Astrocyte (in vitro differentiated cells and primary cell): ENCODE measurements at places on chromosomes 6 and 20.

DNA sequence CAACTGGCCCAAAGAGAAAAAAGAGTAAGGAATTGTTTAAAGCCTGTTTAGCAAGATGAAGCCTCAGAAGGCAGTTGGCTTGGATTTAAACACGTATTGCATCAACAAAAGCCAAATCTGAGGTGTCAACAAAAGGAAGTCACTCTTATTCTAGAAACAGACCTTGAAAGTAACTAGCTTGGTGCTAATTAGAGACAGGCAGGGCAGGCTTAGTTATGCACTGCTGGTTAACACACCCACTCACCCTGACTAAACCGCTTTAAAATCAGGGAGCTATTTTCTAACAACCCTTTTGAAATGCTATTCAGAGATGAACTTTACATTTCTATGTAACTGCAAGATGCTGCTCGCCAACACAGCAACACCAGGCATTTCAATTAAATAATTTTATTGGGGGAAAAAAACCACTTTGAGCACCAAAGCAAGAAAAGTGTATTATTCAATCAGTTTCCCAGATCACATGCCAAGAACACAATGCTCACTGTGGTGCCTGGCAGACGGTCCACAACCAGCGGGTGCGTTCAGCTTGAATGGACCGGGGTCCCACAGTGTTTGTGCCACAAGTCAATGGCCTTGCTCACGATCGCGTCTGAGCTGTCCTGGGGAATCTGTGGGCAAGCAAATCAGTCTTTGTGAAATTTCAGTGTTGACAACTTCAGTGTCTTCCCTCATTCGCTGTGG lies 23.6 kb downstream of the TBC1D7 start:
- peaks cover 22% of the 10 kb centered on the region for H3K36me3 ChIP-seq
- DNase-seq, result no peak
- no peak overlapping the region for H3K4me3 ChIP-seq

- no peaks in the 10 kb centered on the region for H3K36me3 ChIP-seq
- no peaks in the 10 kb centered on the region for H3K4me1 ChIP-seq
- no peak overlapping the region for H3K27ac ChIP-seq
- no peak overlapping the region for H3K4me3 ChIP-seq
- DNase-seq, result no peak
- no peaks in the 10 kb centered on the region for H3K27me3 ChIP-seq
Measured at GRCh38 chr6:122363769-122364483, 35.5 kb upstream of the HSF2 start.

GRCh38 chr20:61317966-61318530 lies 66.0 kb downstream of the CDH4 start:
- H3K4me3 ChIP-seq, result no peak overlapping the region
- no peak overlapping the region for H3K27ac ChIP-seq
- no peak for DNase-seq
- H3K27me3 ChIP-seq, result no peaks in the 10 kb centered on the region

- peak overlapping the region; percentile 43 for H3K27ac ChIP-seq
- H3K36me3 ChIP-seq, result no peaks in the 10 kb centered on the region
- peak; percentile 42 for DNase-seq
- no peaks in the 10 kb centered on the region for H3K27me3 ChIP-seq
Measured at GRCh38 chr6:114747995-114748625, 405.3 kb upstream of the HS3ST5 start.

- DNase-seq, result no peak
- no peaks in the 10 kb centered on the region for H3K36me3 ChIP-seq
- no peak overlapping the region for H3K4me3 ChIP-seq
- no peaks in the 10 kb centered on the region for H3K27me3 ChIP-seq
Measured at GRCh38 chr6:156647991-156648390, 129.2 kb upstream of the ARID1B start.

DNA sequence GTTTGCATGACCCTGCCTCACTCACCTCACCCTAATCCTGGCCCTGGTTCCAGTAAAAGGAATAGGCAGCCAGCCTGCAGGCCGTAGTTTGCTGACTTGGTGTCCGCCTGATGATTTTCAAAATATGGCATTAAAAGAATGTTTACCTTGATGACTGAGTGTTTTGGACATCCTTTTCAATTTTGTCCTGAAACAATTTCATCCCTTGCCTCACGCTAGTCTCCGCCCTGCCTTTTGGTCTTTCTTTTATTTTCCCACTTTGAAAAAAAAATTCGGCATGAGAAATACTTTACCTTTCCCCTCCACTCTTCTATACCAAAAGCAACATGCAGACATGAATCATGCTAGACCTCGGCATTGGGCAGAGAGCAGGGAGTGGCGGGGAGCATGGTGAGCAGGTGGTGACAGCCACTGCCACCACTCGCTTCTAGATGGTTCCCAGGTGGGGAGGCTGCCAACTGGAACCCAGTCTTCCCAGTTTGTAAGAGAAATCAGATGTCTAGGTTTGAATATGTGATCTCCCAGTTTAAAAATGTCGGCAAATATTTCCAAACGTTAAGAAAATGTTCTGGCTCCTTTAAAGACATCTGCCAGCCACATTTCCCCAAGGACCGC lies 9.4 kb downstream of the CD40 start:
- DNase-seq, result no peak
- no peak overlapping the region for H3K27ac ChIP-seq
- no peak overlapping the region for H3K4me3 ChIP-seq
- H3K27me3 ChIP-seq, result peaks cover 17% of the 10 kb centered on the region
- no peaks in the 10 kb centered on the region for H3K36me3 ChIP-seq

GRCh38 chr20:24458436-24458835 lies 11.0 kb upstream of the SYNDIG1 start:
- no peak overlapping the region for H3K4me3 ChIP-seq
- H3K27me3 ChIP-seq, result peaks cover 33% of the 10 kb centered on the region
- no peak for DNase-seq
- no peaks in the 10 kb centered on the region for H3K4me1 ChIP-seq
- H3K36me3 ChIP-seq, result no peaks in the 10 kb centered on the region

GRCh38 chr6:10481101-10481500 lies 40.0 kb upstream of the GCNT2 start:
- no peaks in the 10 kb centered on the region for H3K36me3 ChIP-seq
- no peaks in the 10 kb centered on the region for H3K27me3 ChIP-seq
- H3K4me3 ChIP-seq, result no peak overlapping the region
- H3K4me1 ChIP-seq, result peaks cover 3% of the 10 kb centered on the region

DNA sequence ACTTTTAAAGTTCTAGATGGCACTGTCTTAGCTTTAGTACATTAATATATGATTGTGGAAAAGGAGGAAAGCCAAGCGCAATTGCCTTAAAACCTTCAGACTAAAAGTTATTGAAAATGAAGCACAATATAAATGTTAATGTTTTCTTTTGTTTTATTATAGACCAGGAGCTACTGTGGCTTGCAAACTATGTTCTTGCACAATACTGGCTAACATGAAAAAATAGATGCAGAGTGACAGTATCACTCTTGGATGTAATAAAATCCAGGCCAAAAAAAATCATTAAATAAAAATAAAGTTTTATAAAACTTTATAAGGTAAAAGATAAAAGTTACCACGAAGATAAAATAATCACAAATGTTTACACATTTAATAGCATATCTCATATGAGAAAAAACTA lies 18.3 kb upstream of the PLN start:
- no peaks in the 10 kb centered on the region for H3K36me3 ChIP-seq
- no peak overlapping the region for H3K4me3 ChIP-seq
- H3K27ac ChIP-seq, result no peak overlapping the region
- DNase-seq, result no peak

- H3K4me3 ChIP-seq, result no peak overlapping the region
- no peaks in the 10 kb centered on the region for H3K36me3 ChIP-seq
- peaks cover 5% of the 10 kb centered on the region for H3K4me1 ChIP-seq
- no peak overlapping the region for H3K27ac ChIP-seq
- DNase-seq, result no peak
Measured at GRCh38 chr6:26362836-26363220, 2.2 kb upstream of the BTN3A2 start.

GRCh38 chr20:40744072-40744817 lies 55.2 kb upstream of the MAFB start:
- no peaks in the 10 kb centered on the region for H3K4me1 ChIP-seq
- no peak for DNase-seq
- H3K4me3 ChIP-seq, result no peak overlapping the region
- H3K36me3 ChIP-seq, result no peaks in the 10 kb centered on the region
- no peak overlapping the region for H3K27ac ChIP-seq

GRCh38 chr6:1609648-1610496 lies at the start of gene FOXC1:
FOXC1 (plus strand) TSS chr6:1609915; CDS start chr6:1610446, 531 bp downstream.
- peaks cover 49% of the 10 kb centered on the region for H3K27me3 ChIP-seq
- peaks cover 22% of the 10 kb centered on the region for H3K4me1 ChIP-seq
- peak; percentile 81 for DNase-seq

DNA sequence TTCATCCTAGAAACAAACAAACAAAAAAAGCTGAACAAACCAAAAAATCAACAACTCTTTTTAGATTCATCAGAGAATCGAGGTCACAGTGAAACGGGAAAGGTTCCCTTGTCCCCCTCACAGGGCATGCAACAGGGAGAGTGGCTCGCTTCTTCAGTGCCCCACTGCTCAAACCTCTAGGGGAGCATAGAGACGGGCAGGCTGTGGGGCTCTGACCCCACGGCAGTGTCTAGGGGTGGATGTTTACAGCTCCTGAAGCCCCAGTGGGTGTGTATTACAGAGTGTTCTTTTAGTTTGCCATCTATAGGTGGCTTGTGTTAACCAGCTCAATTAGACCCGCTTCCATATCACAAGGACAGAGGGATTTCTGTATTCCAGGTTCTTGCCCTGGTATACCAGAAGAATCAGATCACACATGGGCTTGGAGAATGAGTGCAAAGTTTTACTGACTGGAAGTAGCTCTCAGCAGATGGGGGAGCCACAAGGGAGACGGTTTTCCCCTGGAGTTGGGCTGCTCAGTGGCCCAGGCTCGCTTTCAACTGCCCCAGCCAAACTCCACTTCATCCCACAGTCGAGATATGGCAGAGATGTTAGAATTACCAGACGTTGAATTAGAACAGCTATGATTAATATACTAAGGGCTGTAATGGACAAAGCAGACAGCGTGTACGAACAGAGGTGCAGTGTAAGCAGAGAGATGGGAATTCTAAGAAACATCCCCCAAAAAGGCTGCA lies 192.6 kb upstream of the CST7 start:
- no peak overlapping the region for H3K4me3 ChIP-seq
- no peaks in the 10 kb centered on the region for H3K4me1 ChIP-seq
- H3K36me3 ChIP-seq, result no peaks in the 10 kb centered on the region
- no peak for DNase-seq
- no peaks in the 10 kb centered on the region for H3K27me3 ChIP-seq

DNA sequence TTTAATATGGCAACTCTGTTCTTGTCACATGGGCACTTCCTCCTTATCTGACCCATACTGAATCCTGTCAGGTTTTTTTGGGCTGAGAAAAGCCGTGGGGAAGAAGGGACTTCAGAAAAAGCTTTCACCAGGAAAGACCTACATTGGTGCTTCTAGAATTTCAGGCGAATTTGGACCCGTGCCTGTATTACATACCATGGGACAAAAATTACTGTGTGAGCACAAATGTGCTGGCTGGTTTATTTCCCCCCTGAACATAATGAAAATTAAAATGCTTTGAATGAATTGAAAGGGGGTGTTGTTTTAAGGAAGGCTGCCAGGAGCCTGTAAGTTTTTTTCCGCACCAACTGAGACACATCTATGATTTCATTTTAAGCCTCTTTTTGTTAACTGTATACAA lies 29.6 kb downstream of the CAP2 start:
- peak; percentile 36 for DNase-seq
- peaks cover 16% of the 10 kb centered on the region for H3K4me1 ChIP-seq
- no peaks in the 10 kb centered on the region for H3K27me3 ChIP-seq
- H3K4me3 ChIP-seq, result no peak overlapping the region
- peaks cover 8% of the 10 kb centered on the region for H3K36me3 ChIP-seq
- H3K27ac ChIP-seq, result peak overlapping the region; percentile 28

DNA sequence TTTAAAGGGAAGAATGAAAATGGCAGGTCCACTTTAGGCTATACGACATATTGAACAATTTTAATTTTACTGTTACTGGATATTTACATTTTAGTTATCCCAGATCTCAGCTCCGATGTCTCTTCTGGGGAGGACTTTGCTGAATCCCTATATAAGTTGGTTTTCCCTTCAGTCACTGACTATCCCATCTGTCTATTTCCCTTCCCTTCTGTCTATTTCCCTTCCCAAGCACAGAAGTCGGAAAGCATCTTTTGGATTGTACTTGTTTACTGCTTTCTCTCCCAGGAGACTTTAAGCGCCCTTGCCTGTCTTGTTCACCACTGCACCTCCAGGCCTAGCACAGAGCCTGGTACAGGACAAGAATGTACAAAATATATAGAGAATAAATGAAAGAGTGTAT lies 165.8 kb upstream of the SALL4 start:
- H3K27ac ChIP-seq, result no peak overlapping the region
- no peaks in the 10 kb centered on the region for H3K4me1 ChIP-seq
- no peak overlapping the region for H3K4me3 ChIP-seq
- H3K27me3 ChIP-seq, result no peaks in the 10 kb centered on the region
- H3K36me3 ChIP-seq, result no peaks in the 10 kb centered on the region

DNA sequence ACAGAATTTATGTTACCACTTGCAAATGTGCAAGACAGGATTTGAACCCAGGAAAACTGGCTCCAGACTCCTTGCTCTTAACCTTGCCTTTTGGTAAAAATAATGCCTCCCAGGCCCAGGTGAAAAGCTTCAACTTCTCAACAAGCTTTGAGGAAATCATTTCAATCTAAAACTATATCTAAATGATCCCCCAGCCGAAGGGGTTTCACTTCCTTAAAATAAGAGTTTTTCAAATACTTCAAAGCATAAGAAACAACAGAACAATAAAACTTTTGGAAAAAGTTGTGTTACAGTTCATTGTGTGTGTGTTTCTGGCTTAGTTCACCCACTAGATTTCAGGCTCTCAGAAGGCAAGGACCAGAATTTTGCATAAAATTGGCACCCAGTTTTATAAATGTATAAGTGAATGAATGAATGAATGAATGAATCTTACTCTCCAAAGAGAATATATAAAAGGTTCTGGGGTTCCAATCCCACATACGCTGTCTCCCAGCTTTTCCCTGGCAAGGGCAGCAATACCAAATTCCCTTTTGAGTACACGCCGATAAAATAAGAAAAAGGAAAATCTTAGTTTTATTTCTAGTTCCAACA lies 5.4 kb downstream of the OR2H2 start:
- no peak overlapping the region for H3K27ac ChIP-seq
- H3K27me3 ChIP-seq, result no peaks in the 10 kb centered on the region
- no peak for DNase-seq
- H3K4me1 ChIP-seq, result no peaks in the 10 kb centered on the region
